Activated naive CD8-positive, alpha-beta T cell treated with anti-CD3 and anti-CD28 coated beads for 36 hours (primary cell): ENCODE measurements at places on chromosomes 12 and 14. TPM values are rescaled to one million over a fixed set of nuclear protein-coding genes. Genes with fewer than 3 reads are reported as not detected.

The LRRC74A gene
- total RNA-seq = not detected

GRCh38 chr14:99273766-99274345 lies 1.9 kb upstream of the BCL11B start:
- DNase-seq = peak; percentile 72
- peak overlapping the region; percentile 89 for H3K4me3 ChIP-seq
- peaks cover 3% of the 10 kb centered on the region for H3K27me3 ChIP-seq
- H3K27ac ChIP-seq = peak overlapping the region; percentile 95
- H3K36me3 ChIP-seq = peaks cover 12% of the 10 kb centered on the region

- peaks cover 9% of the 10 kb centered on the region for H3K27me3 ChIP-seq
- peaks cover 5% of the 10 kb centered on the region for H3K4me1 ChIP-seq
- H3K4me3 ChIP-seq = no peak overlapping the region
- no peak overlapping the region for H3K27ac ChIP-seq
- no peaks in the 10 kb centered on the region for H3K36me3 ChIP-seq
- peak; percentile 21 for DNase-seq
These were observed 26.8 kb upstream of the DAAM1 start for GRCh38 chr14:59161561-59162175.

DNA sequence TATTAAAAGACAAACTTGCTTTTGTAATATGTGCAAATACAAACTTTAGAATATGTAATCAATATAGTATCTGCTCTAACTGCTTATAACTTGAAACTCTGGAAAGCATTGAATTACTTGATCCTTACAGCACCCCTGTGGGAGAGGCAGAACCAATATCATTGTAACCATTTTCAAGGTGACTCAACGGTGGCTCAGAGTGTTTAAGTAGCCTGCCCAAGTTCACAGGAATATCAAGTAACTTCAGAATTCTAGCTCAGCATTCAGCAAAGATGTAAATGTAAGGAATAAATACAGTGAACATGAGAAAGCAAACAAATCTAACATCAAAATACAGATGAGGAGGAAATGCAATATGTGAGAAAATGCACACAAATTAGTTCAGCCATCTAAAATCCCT lies 264.6 kb downstream of the NELL2 start:
- peaks cover 15% of the 10 kb centered on the region for H3K4me1 ChIP-seq
- H3K27ac ChIP-seq = no peak overlapping the region
- no peak overlapping the region for H3K4me3 ChIP-seq
- no peak for DNase-seq

DNA sequence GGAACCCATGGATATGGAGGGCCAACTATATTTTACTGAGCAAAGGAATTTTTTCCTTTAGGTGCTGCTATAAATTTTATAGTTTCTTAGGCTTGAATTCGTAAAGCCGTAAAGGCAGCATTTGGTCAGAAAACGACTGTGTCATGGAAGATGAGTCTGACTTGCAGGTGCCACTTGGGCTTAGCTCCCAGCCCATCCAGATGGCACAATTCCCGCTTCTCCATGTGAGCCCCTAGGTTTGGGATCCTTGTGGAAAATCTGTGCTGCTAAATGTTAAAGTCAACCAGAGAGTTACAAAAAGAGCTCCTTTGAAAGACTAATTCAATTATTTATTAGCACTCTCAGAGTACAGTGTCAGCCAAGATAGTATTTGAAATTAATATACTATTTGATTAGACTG lies 120.1 kb upstream of the NPAS3 start:
- no peaks in the 10 kb centered on the region for H3K36me3 ChIP-seq
- no peak overlapping the region for H3K27ac ChIP-seq
- no peak overlapping the region for H3K4me3 ChIP-seq
- no peaks in the 10 kb centered on the region for H3K4me1 ChIP-seq

The KLRC1 gene
- total RNA-seq = 0.60 TPM

- no peaks in the 10 kb centered on the region for H3K36me3 ChIP-seq
- no peak for DNase-seq
- no peak overlapping the region for H3K27ac ChIP-seq
- H3K4me1 ChIP-seq = no peaks in the 10 kb centered on the region
- no peak overlapping the region for H3K4me3 ChIP-seq
These were observed 23.3 kb downstream of the BMAL2 start for GRCh38 chr12:27355979-27356378.

The TAS2R19 gene
- 0.89 TPM for total RNA-seq

The SLC17A8 gene
- not detected for total RNA-seq

DNA sequence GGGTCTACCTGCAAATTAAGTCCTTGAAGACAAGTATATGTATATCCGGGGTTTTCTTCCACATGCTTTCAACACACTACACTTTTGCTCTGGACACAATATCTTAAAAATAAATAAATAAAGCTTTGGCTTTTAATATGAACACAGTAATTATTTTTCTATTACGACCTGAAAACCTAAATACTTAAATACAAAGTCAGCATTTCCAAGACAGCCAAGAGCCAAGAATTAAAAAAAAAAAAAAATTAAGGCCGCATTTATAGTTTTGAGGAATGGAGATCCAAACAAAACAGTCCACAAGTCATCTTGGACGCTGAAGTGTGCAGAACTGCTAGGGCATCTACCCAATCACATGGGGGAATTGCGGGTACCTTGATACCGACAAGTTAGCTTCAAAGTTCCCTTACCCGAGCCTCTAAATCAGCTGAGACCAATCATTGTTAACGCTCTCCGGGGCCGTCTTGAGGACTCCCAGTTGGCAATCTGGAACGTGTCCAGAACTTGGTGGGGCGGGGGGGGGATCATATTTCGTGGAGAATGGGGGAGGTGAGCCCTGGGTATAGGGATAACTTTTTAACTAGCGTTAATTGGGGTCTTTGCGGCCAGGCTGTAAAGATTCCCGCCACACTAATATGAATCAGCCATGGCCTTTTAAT lies 731 bp upstream of the PCNX4 start:
- H3K27ac ChIP-seq = peak overlapping the region; percentile 95
- DNase-seq = peak; percentile 9
- peak overlapping the region; percentile 97 for H3K4me3 ChIP-seq
- H3K4me1 ChIP-seq = peaks cover 28% of the 10 kb centered on the region

DNA sequence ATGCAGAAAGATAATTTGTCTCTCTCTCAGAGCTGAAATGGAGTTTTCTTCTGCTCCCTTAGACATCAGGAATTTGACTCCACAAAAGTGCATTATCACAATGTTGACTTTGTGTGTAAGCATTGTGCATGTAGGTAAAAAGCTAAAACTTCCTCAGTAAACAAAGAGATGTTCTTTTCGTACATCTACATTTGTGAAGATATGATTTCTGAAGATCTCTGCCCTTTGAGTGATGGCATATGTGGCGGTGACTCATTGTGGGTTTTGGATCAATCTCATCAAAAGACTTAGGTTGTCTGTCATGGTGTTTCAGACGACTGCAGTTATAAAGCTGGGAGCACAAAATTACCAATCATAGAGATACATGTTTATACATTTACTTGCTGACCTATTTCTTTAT lies 411.4 kb upstream of the LMO3 start:
- no peaks in the 10 kb centered on the region for H3K4me1 ChIP-seq
- no peak overlapping the region for H3K4me3 ChIP-seq
- no peaks in the 10 kb centered on the region for H3K27me3 ChIP-seq
- no peaks in the 10 kb centered on the region for H3K36me3 ChIP-seq
- no peak overlapping the region for H3K27ac ChIP-seq

- no peak overlapping the region for H3K27ac ChIP-seq
- no peak for DNase-seq
- no peaks in the 10 kb centered on the region for H3K36me3 ChIP-seq
- no peak overlapping the region for H3K4me3 ChIP-seq
- H3K27me3 ChIP-seq = no peaks in the 10 kb centered on the region
These were observed 21.8 kb downstream of the CAPS2 start for GRCh38 chr12:75308279-75308678.

DNA sequence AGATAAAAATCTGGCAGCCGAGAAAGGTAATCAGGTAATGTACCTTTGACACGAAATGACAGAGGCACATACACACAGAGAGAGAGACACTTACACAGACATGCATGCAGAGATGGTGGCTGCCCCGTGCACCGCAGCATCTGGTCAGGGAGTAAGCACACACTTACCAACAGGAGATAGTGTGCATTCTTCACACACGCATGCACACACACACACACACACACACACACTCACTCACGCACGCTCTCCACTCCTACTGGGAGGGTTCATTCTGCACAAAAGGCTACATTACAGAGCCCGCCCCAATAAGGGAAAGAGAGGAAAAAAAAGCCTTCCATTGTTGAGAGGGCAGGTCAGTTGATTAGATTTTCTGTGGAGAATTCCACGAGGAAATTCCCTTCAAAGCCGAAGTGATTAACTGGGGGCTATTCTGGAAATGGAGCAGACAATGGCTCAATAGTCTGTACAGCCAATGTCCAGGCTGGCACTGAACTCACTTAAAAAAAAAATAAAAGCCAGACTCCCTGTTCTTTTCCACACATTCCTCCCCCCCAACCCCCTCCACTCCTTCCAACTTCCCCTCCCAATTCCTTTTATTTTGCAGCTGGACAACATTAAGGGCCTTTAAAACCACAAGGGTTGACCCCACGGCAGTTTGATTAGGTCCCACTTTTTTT lies 1.4 kb upstream of the SOX5 start:
- H3K4me3 ChIP-seq = no peak overlapping the region
- no peaks in the 10 kb centered on the region for H3K36me3 ChIP-seq
- peaks cover 3% of the 10 kb centered on the region for H3K27me3 ChIP-seq
- no peaks in the 10 kb centered on the region for H3K4me1 ChIP-seq
- DNase-seq = no peak
- H3K27ac ChIP-seq = no peak overlapping the region

The MYO1A gene
- 1.4 TPM for total RNA-seq

The AICDA gene
- not detected for total RNA-seq

The KRT3 gene
- total RNA-seq = not detected

- H3K27me3 ChIP-seq = peaks cover 6% of the 10 kb centered on the region
- H3K4me3 ChIP-seq = no peak overlapping the region
- no peak for DNase-seq
These were observed 12.9 kb upstream of the TRIM9 start for GRCh38 chr14:51107801-51108200.

The RASAL1 gene
- 1.3 TPM for total RNA-seq

DNA sequence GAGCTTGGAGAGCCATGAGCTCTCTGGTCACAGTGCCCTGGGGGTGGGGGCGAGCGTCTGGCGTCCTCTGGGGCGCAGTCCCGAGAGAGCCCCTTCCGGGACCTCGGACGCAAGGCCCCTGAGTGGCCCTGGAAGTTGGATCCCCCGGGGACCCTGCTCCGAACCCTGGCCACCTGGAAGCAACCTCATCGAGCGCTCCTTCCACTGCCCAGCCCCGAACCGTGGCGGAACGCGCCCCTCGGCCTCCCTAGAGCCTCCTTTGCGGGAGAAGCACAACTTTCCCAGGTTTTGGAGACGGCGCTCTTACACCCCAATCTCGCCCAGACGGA lies 1.2 kb downstream of the NOS1 start:
- peaks cover 40% of the 10 kb centered on the region for H3K27me3 ChIP-seq
- H3K4me1 ChIP-seq = no peaks in the 10 kb centered on the region
- H3K4me3 ChIP-seq = no peak overlapping the region
- DNase-seq = no peak

The SOAT2 gene
- total RNA-seq = 3.1 TPM

DNA sequence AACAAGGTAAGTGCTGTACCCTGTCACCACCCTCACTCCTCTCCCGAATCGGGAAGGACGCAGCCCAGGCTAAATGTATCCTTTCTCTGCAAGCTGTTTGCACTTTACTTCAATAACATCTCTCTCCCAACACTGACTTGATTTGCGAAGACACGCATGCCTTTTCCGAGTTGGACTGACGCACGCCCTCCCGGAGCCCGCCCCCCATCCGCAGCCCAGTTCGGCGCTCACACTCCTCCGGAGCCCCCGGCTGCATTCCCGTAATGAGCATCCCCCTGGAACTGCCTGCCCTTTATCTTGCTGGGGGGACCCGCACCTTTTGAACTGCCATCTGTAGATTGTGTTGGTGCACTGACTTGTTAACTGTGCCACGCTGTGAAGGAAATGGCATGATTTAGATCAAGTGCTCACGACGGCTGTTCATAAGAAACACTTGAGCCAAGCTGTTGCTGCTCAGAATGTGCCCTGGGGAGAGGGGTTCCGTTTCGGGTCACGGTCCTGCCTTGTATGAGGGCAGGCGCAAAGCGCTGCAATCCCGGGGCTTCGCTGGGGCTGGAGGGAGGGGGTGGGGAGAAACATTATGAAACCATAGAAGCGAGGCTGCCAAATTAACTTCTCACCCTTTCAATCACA lies 176.6 kb upstream of the CDKN3 start:
- peaks cover 19% of the 10 kb centered on the region for H3K4me1 ChIP-seq
- H3K4me3 ChIP-seq = peak overlapping the region; percentile 38
- H3K27me3 ChIP-seq = peaks cover 86% of the 10 kb centered on the region

The FAM222A gene
- 1.8 TPM for total RNA-seq

DNA sequence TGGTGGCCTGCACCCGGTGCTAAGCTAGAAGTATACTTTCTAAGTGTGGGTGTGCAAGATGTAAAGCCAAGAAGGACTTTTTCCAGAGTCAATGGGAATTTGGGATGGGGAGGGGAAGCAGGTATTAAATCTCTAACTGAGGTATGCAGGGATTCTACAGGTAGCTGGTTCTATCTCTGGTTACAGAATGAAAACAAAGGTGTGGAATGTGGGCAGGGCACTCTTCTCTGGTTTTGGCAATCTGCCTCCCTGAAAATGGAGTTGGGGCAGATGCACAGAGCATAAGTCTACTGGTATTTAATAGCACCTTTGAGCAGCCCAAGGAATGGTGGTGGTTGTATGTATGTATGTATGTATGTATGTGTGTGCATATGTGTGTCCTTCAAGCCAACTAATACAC lies 66.7 kb upstream of the PPP1R12A start:
- no peaks in the 10 kb centered on the region for H3K36me3 ChIP-seq
- H3K4me1 ChIP-seq = peaks cover 2% of the 10 kb centered on the region
- H3K27me3 ChIP-seq = peaks cover 2% of the 10 kb centered on the region
- no peak overlapping the region for H3K27ac ChIP-seq
- no peak for DNase-seq

DNA sequence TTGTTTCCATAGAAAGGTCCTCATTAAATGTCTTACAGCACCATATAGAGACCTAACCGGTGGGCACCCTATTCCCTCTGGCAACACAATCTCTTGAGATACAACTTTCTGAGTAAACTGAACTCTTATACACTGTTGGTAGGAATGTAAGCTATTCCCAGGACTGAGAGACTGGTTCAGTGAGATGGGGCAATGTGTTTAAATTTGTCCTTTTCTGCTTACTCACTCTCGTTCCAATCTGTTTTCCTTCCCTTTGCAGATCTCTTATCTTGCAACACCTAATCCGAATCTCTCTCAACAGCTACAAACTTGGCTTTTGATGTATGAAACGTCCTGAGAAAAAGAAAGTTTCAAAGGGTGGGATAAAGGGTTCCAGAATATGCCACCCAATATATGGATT lies 26.1 kb upstream of the ETV6 start:
- no peaks in the 10 kb centered on the region for H3K36me3 ChIP-seq
- no peak overlapping the region for H3K4me3 ChIP-seq
- H3K4me1 ChIP-seq = peaks cover 3% of the 10 kb centered on the region

DNA sequence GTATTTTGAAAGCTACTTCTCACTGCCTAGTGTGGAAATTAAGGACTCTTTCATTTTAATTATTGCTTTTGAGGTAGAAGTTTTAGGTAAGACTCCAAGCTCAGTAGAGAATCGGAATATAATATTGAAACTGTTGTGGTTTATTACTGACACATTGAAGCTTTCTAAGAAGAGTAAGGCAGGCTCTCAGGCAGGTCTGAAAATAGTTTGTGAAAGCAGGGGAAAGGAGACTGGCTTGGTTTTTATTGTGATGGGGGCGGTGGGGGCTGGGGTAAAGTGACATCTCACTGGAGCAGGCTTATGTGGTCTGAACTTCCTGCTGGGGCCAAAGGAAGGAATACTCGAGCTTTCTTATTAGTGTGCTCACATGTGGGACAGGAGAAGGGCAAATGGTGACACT lies 79.5 kb downstream of the OTOGL start:
- peaks cover 16% of the 10 kb centered on the region for H3K4me1 ChIP-seq
- H3K4me3 ChIP-seq = no peak overlapping the region
- no peaks in the 10 kb centered on the region for H3K36me3 ChIP-seq
- peaks cover 9% of the 10 kb centered on the region for H3K27me3 ChIP-seq
- DNase-seq = peak; percentile 16
- peak overlapping the region; percentile 70 for H3K27ac ChIP-seq
